Activated T-helper 17 cell treated with anti-CD3 and anti-CD28 coated beads, Interleukin-2, amount 50 U/mL, for 72 hours (primary cell): ENCODE measurements at places on chromosomes 4 and X. TPM values are rescaled to one million over a fixed set of nuclear protein-coding genes. Genes with fewer than 3 reads are reported as not detected.

The DMRTC1 gene
- not detected for total RNA-seq

The PPID gene
- total RNA-seq, result 151 TPM

The ADGRL3 gene
- not detected for total RNA-seq

The GLUD2 gene
- 0.16 TPM for total RNA-seq

The SPANXA2 gene
- total RNA-seq, result not detected

The SMIM43 gene
- total RNA-seq, result 0.15 TPM

The FAM50A gene
- total RNA-seq, result 49.3 TPM

The SH3BP2 gene
- 83.5 TPM for total RNA-seq

The SOX3 gene
- total RNA-seq, result not detected

The TMPRSS11E gene
- total RNA-seq, result not detected

GRCh38 chr4:144614850-144615585 lies 30.9 kb upstream of the HHIP start:
- no peak for ATAC-seq

DNA sequence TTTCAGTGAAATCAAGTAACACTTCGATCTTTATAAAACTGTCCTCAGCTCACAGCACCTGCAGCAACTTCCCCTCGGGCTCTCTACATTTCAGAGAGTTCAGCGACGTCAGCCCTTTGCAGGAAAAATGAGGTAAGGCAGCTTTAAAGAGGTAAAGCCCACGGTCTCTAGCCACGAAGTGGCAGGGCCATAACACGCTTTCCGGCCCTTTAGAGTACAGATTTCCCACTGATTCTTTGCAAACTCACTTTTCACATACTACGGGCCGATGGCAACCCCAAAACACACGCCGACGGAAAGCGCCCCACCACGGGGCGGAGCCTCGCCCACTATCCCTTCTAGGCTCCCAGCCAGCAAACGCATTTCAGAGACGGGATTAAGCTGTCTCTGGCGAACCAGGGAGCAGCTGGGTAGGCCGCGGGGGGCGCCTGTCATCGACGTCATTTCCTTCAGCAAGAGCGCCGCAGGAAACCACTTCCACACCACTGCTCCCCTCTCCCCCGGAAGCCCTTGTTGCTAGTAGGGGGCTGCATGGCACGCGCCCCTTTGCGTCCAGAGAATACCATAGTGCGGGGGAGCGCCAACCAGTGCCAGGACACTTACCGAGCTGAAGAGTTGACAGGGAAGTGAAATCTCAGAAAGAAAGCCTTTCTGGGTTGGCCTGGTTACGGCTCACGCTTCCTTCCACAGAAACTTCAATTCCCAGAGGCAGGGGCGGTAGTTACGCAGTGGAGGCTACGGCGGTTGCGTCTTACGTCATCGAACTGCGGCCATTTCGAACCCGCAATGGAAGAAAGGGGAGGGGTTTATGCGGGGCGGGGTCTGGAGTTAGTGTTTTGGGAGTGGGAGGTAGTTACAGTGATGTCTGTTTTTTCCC lies at the start of gene TRMT10A:
Gene TRMT10A (minus strand): TSS at position 730 of the 877 bp plus-strand sequence. CDS start 4,701 bp downstream, outside the sequence.
- ATAC-seq, result peak; percentile 95

GRCh38 chr4:36244257-36245082 lies at the start of gene ARAP2:
ARAP2 (minus strand) TSS chr4:36244514; CDS start chr4:36229486, 15,028 bp downstream.
- ATAC-seq, result peak; percentile 79

- ATAC-seq, result no peak
Measured at GRCh38 chr4:16139066-16139945, 55.5 kb upstream of the PROM1 start.

DNA sequence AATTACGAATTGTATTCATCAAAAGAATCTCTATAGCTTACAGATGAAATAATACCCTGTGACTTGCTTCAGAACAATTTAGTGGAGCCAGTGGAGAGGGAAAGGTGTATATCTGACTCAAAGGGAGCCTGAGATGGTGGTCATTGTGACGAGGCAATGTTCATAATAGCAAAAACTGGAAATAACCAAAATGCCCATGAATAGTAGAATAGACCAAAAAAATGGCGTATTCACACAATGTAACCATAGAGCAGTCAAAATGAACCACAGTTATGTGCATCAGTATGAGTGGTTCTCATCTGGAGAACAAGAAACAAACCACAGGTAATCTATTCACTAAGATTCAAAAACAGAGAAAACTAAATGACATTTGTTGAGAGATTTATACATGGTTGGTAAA lies 125.3 kb upstream of the CLNK start:
- peak; percentile 56 for ATAC-seq

GRCh38 chr4:1250921-1251772 lies 2.2 kb upstream of the CTBP1 start:
- no peak for ATAC-seq

DNA sequence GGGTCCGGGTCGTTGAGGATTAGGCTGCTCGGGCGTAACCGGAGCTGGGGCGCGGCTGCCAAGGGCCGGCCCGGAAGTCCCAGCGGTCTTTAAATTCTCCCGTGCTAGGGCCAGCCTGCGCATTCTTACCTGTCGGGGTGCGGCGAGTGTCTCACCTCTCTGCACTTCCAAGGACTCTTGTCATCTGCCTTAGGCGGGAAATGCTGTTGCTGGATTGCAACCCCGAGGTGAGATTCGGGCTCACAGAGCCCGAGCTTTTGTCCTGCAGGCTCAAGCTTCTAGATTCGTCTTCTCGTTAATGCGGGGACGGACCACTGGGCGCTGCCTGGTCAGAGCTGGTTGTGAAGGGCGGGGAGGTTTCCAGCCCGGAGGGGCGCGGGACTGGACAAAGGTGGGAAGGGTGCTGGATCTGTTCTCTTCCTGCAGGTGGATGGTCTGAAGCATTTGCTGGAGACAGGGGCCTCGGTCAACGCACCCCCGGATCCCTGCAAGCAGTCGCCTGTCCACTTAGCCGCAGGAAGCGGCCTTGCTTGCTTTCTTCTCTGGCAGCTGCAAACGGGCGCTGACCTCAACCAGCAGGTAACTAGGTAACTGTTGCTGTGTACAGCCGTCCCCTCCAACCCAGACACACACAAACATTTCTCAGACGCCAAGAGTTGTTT lies at the start of gene ANKRD37:
Gene ANKRD37 (plus strand): TSS at position 118 of the 662 bp plus-strand sequence. CDS start 83 bp downstream, at position 201.
- ATAC-seq, result no peak

- no peak for ATAC-seq
Measured at GRCh38 chrX:80876877-80877276, 67.2 kb upstream of the BRWD3 start.

DNA sequence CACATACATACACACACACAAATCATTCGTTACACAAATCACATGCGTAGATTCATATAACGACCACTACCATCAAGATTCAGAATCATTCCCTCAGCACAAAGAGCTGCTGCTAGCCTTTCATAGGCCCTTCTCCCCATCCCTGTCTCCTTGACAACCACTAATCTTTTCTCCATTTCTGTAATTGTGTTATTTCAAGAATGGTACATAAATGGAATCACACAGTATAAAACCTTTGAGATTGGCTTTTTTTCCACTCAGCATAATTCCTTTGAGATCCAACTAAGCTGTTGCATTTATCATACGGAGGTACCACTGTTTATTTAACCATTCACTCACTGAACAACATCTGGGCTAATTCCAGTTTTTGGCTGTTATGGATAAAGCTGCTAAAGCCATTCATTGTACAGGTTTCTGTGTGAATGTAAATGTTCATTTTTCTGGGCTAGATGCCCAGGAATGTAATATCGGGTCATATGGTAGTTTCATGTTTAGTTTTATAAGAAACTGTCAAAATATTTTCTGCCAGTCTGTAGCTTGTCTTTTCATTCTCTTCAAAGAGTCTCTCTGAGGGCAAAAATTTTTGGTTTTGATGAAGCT lies 64.1 kb downstream of the USP11 start:
- no peak for ATAC-seq

DNA sequence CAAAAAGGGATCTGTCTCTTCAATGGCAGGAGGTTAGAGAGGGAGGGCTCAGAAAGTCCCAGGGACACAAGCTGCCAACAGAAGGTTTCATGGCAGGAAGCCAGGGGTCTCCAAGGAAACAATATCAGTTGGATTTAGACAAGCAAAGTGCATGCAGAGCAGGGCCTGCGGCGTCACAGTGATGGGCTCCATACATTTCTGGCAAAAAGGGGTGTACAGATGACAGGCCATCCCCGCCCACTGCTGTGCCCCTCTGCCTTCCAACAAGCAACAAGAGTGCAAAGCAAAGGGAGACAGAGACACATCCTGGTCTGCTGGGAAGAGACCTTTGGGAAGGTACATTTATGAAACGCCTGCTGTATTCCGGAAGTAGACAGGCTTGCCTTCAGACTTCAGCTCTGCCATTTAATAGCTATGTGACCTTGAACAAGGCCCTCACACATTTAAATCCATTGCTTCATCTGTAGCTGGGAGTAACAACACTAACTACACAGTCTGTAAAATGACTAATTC lies 121.2 kb downstream of the AFAP1 start:
- no peak for ATAC-seq

DNA sequence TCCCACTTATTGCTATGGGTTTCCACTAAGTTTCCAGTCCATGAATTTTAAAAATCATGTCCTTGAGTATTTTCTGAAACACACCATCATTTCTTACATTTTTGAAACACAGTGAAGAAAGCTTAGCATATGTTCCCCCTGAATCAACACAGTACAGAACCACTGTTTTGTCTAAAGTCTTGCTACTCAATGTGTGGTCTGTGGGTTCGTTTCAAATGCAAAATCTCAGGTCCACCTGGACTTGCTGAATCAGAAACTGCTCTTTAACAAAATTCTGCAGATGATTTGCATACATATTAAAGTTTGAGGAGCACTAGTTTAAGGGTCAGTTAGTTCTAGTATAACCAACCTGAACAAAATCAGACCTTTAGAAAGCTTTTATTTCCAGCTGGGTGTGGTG lies 60.4 kb downstream of the SUPT20HL2 start:
- ATAC-seq, result no peak

GRCh38 chr4:7144374-7145290 lies 47.7 kb upstream of the SORCS2 start:
- no peak for ATAC-seq

GRCh38 chrX:66833426-66833825 lies 194.5 kb upstream of the EDA2R start:
- peak; percentile 73 for ATAC-seq

- ATAC-seq, result no peak
Measured at GRCh38 chrX:120311727-120312063, 434 bp upstream of the TMEM255A start.

- no peak for ATAC-seq
Measured at GRCh38 chr4:124803026-124803425, 90.5 kb upstream of the ANKRD50 start.

DNA sequence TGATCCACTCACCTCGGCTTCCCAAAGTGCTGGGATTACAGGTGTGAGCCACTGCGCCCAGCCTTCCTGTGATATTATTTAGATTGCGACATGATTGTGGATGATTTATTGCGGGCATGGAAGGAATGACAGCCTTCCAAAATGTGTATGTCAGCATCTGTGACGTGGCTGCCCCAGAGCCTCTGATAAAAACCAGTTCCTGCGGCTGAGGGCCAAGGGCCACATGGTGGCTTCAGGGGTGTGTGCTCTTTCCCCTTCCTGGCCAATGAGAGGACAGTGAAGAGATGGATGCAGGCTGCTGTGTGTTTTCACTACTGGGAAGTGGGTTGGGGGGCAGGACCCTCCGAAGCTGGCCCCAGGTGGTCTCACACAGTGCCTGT lies 57.4 kb upstream of the HGFAC start:
- ATAC-seq, result no peak

DNA sequence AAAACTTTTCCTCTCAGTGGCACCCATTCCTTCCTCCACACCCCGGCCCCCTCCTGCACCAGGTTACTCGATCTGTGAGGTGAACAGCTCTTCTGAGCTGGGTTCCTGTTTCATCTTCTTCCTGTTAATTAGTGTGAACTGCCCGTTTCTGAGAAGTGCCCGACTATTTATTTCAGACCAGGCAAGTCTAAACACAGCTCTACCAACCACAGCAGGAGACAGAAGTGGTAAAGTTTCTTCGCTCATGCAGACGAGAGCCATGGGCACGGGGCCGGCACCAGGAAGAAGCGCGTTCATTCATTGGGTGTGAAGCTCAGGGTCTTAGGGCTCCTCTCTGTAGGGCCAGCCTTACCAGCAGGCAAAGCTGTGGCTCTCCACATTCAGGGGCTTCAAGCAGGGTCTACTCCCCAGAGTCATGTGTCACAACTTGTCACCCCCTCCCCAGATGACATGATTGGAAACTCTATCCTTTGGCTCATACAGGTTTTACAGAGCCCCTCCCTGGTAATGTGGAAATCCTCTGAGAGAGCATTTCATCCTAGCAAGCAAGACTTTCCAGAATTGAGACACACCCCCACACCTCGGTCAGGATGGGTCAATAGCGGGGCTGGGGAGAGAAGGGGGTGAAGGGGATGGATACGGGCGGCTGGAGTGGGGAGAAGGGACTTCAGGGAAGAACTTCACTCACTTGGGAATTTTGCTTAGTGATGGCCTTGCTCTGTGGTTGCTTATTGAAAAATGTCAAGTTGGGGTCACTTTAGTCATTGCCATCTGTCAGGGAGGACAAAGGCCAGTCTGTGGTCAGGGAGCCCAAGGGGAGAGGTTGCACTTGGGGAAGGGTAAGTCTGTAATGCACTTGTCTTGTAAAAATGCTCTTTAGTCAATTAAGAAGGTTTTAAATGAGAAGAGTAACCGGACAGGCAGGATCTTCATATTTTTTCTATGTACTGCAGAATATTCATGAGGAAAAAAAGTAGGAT lies 121.6 kb upstream of the TRIM2 start:
- ATAC-seq, result no peak

GRCh38 chr4:88985088-88985773 lies 71.8 kb downstream of the FAM13A start:
- ATAC-seq, result no peak

- no peak for ATAC-seq
Measured at GRCh38 chr4:101451086-101451485, 103.8 kb upstream of the PPP3CA start.

DNA sequence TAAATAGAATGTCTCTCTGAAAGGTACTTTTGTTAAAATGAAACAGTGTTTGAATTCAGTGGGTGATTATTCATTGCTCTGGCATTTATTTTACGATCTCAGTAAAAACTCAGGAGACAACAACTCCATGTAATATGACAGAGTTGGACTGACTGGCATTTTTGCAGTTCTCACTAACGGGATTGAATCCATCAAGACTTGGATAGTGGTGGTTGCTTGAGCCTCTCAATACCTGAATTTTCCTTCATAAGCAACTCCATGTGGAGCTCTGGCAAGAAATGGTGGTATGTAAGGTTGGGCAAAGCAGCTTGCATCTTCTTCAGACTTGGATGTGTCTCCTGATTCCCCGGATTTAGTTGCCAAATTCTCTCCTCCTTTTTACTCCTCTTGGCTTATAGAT lies 72.7 kb downstream of the FRMPD4 start:
- no peak for ATAC-seq
